Nephron progenitor cell (in vitro differentiated cells): ENCODE measurements at places on chromosomes 3 and 15.

DNA sequence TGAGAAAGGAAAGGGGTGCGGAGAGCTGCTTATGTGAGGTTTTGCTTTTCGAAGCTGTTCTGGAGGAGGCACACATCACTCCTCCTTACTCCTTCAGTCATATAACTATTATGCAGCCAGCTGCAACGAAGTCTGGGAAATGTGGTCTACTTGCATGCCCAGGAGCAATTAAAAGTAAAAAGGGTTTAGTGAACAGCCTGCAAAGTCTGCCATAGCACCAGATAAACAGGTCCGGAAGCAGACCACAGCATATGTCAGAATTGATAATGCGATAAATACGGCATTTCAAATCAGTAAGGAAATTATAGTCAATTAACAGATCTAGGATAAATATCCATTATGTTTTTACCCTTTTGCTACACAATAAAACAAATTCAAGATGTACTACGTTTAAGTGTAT lies 99.5 kb downstream of the POLR2M start:
- DNase-seq = no peak

DNA sequence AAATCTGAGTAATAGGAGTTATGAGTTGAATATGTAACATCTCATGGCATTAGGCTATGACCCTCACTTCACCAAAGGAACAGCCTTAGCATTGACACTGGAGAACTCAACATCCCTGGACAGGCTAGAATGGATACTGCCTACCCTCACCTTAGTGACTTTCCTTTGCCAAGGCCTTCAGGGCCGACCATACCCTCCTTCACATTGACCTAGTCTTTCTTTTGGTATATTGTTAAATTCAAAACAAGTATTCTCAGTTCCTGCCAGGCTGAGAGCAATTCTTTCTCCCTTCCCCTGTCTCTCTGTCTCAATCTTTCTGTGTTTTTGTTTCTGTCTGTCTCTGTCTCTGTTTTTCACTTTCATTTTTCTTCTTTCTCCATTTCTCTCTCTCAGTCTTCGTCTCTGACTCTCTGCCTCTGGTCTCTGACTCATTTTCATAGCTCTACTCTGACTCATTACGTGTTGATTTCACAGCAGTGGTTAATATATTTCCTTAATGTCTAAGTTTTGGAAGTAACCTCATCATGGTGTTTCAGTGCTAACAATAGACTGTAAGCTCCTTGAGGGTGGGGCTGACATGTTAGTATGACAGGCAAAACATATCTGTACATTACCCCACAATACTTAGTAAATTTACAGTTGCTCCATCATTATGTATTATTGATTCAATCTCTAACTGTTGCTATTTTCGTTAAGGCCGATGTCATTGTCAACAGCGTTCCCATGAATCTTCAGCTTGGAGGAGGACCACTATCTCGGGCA lies 32.5 kb downstream of the PARP15 start:
- DNase-seq = no peak

DNA sequence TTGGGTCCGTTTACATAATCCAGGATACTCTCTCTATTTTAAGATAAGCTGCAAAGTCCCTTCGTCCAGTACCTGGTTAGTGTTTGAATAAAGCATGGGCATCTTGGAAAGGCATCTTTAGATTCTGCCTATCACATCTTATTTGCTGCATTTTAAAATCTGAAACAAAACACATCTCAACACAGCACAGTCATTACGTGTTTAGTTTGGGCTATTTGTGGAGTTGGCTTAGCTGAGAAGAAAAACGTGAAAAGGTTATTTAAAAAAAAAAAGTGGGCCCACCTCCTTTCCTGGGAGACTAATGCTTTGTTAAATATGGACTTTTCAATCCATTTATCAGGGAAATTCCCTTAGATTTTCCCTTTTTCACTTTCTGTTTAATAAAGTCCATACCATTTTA lies 174.5 kb upstream of the WNT5A start:
- DNase-seq = no peak

DNA sequence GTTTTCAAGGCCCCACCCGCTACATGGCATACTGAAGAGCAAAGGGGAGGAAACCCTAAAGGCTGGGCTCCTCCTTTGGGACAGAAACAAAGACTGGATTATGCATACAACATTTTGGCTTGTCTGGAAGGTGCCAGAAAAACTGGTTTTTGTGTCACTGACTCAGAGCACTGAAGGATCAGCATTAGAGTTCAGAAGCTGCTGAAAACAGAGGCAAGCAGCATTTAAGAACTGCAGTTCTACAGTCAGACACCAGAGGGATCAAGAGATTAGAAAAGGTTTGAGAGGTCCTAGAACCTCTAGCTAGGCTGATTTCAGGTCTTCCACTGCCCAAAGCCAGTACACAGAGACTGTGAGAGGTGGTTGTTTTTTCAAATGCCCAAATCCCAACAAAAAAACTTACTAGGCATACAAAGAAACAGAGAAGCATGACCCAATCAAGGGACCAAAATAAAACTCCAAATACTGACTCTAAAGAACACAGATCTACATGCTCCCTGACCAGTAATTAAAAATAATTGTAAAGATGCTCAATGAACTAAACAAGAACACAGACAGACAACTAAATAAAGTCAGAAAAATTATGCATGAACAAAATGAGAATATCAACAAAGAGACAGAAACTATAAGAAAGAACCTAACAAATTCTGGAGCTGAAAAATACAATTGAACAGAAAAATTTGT lies 91.2 kb downstream of the SENP2 start:
- DNase-seq = no peak

- no peak for DNase-seq
Observed at GRCh38 chr3:120853416-120853815, 54.6 kb upstream of the STXBP5L start.
